Small intestine (tissue), 16 donors: ENCODE measurements at places on chromosomes 7 and 10. TPM values are rescaled to one million over a fixed set of nuclear protein-coding genes. Genes with fewer than 3 reads are reported as not detected.

The ITIH5 gene
- polyA plus RNA-seq, result 3.7 TPM

The ASB4 gene
- not detected for polyA plus RNA-seq

DNA sequence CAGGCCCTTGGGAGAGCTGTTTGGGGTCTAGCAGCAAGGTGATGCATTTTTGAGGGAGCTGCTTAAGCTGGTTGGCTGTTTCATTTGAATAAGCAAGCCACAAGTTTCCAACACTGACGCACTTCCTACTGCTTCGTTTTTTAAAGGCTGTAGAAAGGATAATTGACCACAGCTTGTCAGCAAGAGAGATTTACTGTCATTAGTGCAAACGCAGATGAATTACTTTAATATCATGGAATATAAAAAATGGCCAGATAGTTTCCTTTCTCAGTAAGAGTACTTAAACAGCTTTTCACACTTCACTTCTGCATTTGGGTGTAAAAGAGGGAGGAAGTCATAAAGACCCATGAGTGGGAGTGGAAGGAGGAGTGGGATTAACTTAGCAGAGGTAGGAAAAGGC, 61.5 kb downstream of the FZD1 start:
- no peak overlapping the region for H3K27ac ChIP-seq
- H3K4me1 ChIP-seq, result no peaks in the 10 kb centered on the region
- no peaks in the 10 kb centered on the region for H3K36me3 ChIP-seq
- no peak for DNase-seq
- H3K27me3 ChIP-seq, result no peaks in the 10 kb centered on the region

DNA sequence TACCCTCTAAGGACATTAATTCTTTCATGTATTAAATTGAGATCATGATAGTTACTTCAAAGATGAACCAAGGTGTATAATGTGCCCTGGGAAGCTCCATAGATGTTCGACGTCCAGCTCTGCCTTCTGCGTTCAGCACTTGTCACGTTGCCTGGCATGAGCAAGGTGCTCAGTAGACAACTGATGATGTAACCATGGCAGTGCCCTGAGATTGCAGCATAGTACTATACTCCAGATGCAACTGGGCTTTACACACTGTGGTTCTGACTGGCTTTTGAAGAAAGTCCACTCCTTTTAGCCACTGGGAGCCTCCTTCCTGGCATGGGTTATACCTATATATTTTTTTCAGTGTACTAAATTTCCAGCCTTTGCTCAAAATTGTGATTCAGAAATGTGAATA, 355.8 kb upstream of the SORCS1 start:
- H3K4me3 ChIP-seq, result no peak overlapping the region
- no peak for DNase-seq
- no peaks in the 10 kb centered on the region for H3K27me3 ChIP-seq
- H3K36me3 ChIP-seq, result no peaks in the 10 kb centered on the region
- no peak overlapping the region for H3K27ac ChIP-seq

DNA sequence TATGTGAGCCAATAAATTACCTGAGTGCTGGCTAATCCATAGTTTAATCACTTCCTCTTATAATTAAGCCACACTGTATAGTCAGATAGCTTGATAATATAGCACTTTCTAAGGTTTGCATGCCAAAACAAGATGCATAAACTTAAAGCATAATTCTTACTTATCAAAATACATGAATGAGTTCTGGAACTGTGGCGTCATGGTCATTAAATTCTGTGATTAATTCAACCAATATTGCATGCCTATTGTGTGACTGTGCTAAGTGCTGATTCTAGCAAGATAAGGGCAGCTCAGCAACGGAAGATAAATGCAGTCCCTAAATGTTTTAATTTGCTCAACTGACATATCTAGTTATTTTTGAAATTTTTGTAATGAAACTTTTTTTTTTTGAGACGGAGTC, 29.7 kb downstream of the HOXA1 start:
- H3K36me3 ChIP-seq, result no peaks in the 10 kb centered on the region
- H3K4me3 ChIP-seq, result no peak overlapping the region
- DNase-seq, result no peak
- no peak overlapping the region for H3K27ac ChIP-seq
- no peaks in the 10 kb centered on the region for H3K27me3 ChIP-seq

- H3K4me3 ChIP-seq, result no peak overlapping the region
- no peaks in the 10 kb centered on the region for H3K27me3 ChIP-seq
- no peaks in the 10 kb centered on the region for H3K36me3 ChIP-seq
- H3K4me1 ChIP-seq, result no peaks in the 10 kb centered on the region
- no peak for DNase-seq
Measured at GRCh38 chr7:13165854-13166253, 478.4 kb downstream of the ARL4A start.

- H3K27me3 ChIP-seq, result no peaks in the 10 kb centered on the region
- no peak overlapping the region for H3K4me3 ChIP-seq
- DNase-seq, result no peak
- H3K4me1 ChIP-seq, result no peaks in the 10 kb centered on the region
Measured at GRCh38 chr10:73635781-73636180, 5.5 kb downstream of the MYOZ1 start.

DNA sequence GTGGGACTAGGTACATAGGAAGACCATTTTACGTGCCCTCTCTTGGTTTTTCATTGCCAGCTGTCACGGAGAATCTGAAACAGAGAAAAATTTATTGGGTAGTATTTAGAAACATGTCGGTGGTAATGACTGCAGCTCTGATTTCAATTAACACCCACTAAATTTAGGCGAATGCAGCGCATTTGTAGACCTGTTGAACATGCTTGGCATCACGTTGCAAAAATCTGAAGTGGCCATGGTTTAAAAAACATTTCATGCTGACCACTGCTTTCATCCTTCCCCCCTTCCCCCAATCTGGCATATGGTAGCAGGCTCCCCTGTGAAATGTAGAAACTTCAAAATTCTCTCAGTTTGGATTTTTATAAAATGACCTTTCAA, 34.0 kb downstream of the LRMDA start:
- DNase-seq, result no peak
- H3K4me1 ChIP-seq, result no peaks in the 10 kb centered on the region
- H3K27ac ChIP-seq, result no peak overlapping the region
- no peak overlapping the region for H3K4me3 ChIP-seq
- no peaks in the 10 kb centered on the region for H3K27me3 ChIP-seq
- H3K36me3 ChIP-seq, result no peaks in the 10 kb centered on the region
